Stimulated activated naive CD8-positive, alpha-beta T cell treated with anti-CD3 and anti-CD28 coated beads, Interleukin-15, Interleukin-2, amounts not matched to agents 100 U/mL and 50 U/mL, for 24 hours (primary cell): ENCODE measurements at places on chromosomes 6 and 20.

DNA sequence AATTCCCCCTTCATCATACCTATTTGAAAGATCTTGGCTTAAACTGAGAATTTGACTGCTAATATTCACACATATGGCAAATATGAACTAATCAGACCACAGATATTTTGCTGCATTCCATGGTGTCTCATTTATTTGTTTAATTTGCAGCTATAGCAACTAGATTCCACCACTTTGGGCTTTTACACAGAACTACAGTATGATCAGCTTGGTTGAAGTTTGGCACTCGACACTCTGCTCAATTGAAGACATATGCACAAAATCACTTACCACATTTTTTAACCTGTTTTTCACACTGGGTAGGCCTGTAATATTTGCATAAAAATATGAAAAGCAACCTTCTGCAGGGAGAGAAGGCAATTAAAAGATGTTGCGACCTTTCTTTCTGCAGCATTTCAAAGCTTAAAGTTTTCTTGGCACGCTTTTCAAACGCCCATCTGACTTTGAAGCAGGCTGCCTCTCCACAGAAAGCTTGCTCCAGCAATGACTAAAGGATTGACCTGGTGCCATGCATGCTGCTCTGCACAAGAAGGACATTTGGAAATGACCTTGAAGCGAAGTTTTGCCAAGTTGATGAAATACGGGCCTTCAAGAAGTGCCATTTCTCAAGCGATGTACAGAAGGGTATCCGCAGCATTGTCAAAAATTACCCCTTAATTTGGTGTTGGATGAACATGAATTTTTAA, 126.7 kb downstream of the AIG1 start:
- DNase-seq: no peak

- DNase-seq: no peak
These were observed 38.4 kb downstream of the INSM1 start for GRCh38 chr20:20406306-20406705.

- DNase-seq: no peak
These were observed 332.3 kb downstream of the BCKDHB start for GRCh38 chr6:80438772-80439171.

GRCh38 chr6:117781550-117781949, 106.3 kb downstream of the NUS1 start:
- DNase-seq: no peak

DNA sequence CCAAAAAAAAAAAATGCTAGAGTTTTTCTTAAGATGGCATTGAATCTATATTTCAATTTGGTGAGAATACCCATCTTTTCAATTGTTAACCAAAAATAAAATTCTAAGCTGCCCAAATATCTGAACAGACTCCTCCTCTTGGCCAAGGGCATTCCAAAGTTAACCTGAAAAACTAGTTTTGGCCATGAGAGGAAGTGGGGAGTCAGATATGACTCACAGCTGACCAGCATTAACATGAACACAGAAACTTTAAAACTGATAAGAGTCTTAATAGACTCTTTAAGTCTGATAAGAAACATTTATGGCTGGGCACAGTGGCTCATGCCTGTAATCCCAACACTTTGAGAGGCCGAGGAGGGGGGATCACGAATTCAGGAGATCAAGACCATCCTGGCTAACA, 171.3 kb downstream of the FAXC start:
- DNase-seq: no peak
